T47D (cell line): ENCODE measurements at places on chromosomes 7 and 10.

GRCh38 chr10:33917069-33917780 lies 582.8 kb upstream of the NRP1 start:
- no peak for DNase-seq

DNA sequence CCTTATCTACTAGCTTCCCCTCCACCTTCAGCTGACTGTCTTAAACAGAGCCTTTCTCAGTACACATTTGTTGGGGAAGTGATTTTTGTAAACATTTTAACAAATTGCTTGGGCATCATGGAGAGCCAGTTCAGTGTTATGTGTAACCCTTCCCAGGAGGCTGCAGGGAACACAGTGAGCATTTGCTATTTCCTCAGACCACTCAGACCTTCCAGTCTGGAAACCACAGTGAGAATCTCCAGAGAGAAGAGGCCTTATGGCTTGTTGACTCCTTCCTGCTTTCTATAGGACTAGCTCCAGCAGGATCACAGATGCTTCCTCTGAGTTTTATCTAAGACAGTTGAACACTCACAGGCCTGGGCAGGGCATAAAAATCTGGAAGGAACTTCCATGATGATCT lies 409.8 kb upstream of the NPVF start:
- no peak for DNase-seq

GRCh38 chr10:15346440-15347141 lies 24.5 kb downstream of the FAM171A1 start:
- DNase-seq, result no peak

DNA sequence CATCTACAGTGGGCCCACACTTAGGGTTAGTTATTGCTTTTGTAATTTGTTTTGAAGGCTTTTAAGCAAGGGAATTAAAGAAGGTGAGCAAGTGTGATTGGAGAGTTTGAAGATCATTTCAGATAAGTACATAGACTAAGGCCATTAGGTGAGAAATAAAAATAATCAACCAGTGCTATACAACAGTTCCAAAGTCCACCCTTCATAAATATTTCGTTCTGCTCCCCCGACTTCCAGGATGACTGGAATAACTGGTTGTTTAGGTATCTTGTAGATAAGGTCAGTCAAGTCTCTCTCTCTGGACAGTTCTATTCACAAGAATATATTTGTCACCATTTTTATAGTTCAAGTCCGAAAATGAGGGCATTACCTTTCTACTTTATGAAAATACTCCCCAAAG lies 98.0 kb upstream of the MBL2 start:
- no peak for DNase-seq
